ENCODE measurements at places on chromosomes 13 and 19. TPM values are rescaled to one million over a fixed set of nuclear protein-coding genes. Genes with fewer than 3 reads are reported as not detected.

The ZNF284 gene
- 10.3 TPM for total RNA-seq

The KMT2B gene
- total RNA-seq: 11.6 TPM

The HSPB6 gene
- not detected for total RNA-seq

The CILP2 gene
- 0.31 TPM for total RNA-seq

The NLRP4 gene
- not detected for total RNA-seq

The S1PR2 gene
- 3.1 TPM for total RNA-seq

The TMEM59L gene
- total RNA-seq: 48.5 TPM

The PCDH17 gene
- 58.2 TPM for total RNA-seq

The SIX5 gene
- 0.63 TPM for total RNA-seq

The ZNF681 gene
- total RNA-seq: 21.9 TPM

The LSM14A gene
- 119 TPM for total RNA-seq

The SOHLH2 gene
- 3.4 TPM for total RNA-seq

The BST2 gene
- 1.6 TPM for total RNA-seq

The TNFRSF19 gene
- total RNA-seq: 15.7 TPM

The CCDC169 gene
- total RNA-seq: 4.7 TPM

The PBX4 gene
- 19.4 TPM for total RNA-seq

The LILRA2 gene
- total RNA-seq: 0.31 TPM

The ZNF136 gene
- total RNA-seq: 26.3 TPM

The MOB3A gene
- 15.0 TPM for total RNA-seq

The GAPDHS gene
- not detected for total RNA-seq

The TEX29 gene
- total RNA-seq: not detected

The ABCC4 gene
- 11.0 TPM for total RNA-seq

The CKM gene
- total RNA-seq: not detected

The MYO9B gene
- 86.1 TPM for total RNA-seq

The GPR183 gene
- 1.6 TPM for total RNA-seq

The THSD8 gene
- total RNA-seq: not detected

The ABCA7 gene
- total RNA-seq: 4.4 TPM

The ZNF737 gene
- total RNA-seq: 136 TPM

The ZNF626 gene
- total RNA-seq: 42.3 TPM

All from parietal lobe (tissue), 2 donors.